Inflammatory macrophage treated with lipopolysaccharide for 1 hour (primary cell): ENCODE measurements at places on chromosomes 12 and 14.

- DNase-seq = no peak
Measured at GRCh38 chr14:102074415-102074964, 12.4 kb downstream of the HSP90AA1 start.

GRCh38 chr14:75392686-75393641 is 34.9 kb upstream of the JDP2 start:
- DNase-seq = no peak

DNA sequence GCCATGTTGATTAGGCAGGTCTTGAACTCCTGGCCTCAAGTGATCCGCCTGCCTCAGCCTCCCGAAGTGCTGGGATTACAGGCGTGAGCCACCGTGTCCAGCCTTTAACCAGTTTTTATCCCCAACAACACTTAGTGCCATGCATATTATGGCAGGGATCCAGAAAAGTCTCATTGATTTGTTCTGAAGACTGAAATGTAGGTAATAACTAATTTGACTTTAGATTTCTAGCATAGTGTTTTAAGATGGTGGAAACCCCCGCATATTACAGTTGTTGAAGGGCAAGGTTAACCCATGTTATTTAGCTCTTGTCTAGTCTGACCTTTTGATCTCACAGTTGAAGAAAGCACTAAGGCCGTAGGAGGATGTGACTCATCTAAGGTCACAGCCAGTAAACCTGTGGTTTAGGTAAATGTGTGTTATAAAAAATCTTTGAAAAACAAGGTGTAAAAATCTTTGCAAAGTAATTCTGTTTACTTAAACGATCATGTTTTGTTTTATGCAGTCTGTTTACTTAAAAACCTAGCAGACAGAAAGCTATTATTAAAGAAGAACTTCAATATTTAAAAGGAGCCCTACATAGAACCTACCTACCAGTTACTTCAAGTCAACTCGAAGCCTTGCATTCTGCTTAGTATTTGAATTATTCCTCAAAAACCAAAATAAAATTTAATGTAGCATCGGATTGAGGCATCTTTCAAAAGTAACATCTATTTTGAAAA is 24.8 kb downstream of the BICDL1 start:
- no peak for DNase-seq

- DNase-seq = no peak
Measured at GRCh38 chr14:24458736-24459135, 16.2 kb upstream of the SDR39U1 start.

- no peak for DNase-seq
Measured at GRCh38 chr14:91125271-91125660, 11.4 kb downstream of the DGLUCY start.

GRCh38 chr12:5247144-5247543 is 184.8 kb upstream of the NTF3 start:
- DNase-seq = no peak

DNA sequence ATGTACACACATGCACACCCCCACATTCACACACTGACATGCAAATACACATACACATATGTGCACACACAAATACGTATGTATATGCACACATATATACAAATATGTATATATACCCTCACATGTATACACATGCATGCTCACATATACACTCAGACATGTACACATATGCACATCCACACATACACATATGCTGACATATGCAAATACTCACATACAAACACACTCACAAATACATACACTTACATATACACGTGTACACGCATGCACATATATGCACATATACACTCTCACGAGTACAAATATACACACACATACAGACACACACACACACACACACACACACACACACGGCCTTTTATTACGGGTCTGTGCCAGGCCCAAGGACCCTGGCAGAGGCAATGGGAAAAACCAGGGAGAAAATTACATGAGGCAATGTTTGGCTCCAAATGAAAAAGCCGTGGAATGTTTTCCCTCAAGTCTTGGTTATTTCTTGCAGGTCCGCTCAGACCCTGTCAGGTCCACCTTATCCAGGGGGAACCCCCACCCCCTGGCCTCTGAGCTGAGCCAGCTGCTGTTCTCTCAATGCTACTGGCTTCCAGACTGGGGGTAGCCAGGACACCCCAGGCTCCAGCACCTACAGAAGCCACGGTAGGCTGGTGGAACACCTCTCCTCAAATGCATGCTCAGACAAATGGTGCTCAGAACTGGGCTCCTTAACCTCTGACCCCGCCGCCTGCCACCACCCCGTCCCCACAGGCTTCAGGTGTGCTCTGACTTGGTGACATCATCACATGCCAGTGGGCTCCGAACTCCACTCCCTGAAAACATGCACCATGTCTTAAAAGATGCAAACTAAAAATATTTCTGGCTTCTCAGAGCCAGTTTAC is 54.7 kb downstream of the BCL11B start:
- no peak for DNase-seq

- DNase-seq = no peak
Measured at GRCh38 chr14:63524537-63525155, 18.5 kb downstream of the PPP2R5E start.

DNA sequence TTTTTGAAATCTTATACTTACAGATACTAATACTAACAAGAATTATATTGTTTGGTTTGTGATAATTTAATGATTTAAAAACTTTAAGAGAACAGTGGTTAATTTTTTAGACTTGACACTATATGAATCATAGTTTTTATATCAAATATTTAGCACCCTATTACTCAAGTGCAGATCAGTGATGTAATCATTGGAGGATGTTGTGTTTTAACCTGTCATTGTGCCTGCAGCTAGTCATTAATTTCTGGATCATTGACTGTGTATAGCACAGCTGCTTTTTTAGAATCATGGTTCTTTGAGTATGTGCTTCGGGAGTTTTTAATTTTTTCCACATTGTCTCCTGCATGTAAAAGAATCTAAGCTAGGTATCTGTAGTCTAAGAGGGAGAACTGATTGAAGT is 17.3 kb downstream of the ARID4A start:
- DNase-seq = no peak

DNA sequence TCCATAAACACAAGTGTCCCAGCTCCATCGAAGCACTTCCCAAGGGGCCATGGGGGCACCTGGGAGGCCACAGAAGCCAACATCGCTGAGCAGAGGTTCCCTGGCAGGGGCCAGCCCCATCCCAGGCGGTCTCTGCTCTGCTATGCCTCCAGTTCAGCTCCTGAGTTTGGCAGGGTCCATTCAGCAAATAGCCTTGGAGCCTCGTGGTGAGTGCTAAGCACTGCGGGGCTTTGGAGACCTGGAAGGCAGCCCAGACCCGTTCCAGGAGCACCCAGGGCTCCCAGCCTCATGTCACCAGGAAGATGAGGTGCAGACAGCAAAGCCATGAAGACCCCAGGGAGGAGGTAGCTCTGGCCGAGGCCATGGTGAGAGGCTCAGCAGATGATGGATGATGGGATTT is 109.5 kb downstream of the LGMN start:
- no peak for DNase-seq

- no peak for DNase-seq
Measured at GRCh38 chr14:104545942-104546501, 33.5 kb upstream of the C14orf180 start.

DNA sequence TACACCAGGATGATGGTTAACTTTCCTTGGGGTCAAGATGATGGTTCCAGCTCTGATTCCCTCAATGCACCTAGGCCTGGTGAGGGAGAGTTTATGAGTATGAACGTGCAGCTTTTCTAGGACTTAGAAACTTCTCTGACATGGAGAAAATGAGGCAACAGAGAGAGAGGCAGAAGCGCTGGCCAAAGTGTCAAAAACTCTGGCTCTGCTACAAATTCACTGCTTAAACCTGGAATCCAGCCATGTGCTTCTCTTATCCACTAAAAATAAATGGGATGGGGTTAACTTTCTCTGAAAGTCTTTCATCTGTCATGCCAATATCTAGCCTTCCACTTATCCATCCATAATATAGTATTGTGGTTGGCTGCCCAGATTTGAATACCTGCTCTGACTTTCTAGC is 568.7 kb downstream of the MED13L start:
- DNase-seq = no peak

DNA sequence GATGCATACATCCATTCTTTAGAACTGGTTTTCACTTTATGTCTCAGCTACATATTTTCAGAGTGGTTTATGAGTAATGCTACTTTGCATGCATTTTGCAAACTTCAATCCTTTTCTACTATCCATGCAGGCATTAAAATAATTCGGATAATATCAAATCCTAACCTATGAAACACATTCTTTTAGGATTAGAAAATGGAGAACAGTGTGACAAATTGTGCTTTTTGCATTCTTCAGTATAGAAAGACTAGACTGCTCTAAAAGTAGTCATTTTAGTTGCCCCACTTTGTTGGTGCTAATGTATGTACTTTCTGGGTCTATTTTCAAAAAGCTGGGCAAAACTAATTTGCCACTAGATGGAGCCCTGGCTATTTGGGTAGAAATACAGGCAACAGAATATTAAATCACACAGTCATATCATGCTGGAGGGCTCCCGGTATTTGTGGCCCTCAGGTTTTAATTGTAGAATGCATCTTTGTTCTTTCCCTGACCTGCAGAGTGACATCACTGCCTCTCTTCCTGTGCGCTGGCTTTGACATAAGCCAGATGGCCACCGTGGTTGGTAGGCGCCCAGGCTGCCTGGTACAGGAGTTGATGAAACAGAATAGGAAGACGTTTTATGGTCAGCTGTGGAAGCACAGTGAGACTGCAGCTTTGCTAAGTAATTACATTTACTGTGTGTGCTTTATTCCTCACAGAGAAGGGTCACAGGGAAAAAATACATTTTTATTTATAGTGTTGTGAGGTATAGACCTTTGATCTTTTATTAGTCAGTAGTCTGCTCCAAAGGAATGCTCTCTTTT is 28.1 kb downstream of the MSRB3 start:
- DNase-seq = peak; percentile 19

DNA sequence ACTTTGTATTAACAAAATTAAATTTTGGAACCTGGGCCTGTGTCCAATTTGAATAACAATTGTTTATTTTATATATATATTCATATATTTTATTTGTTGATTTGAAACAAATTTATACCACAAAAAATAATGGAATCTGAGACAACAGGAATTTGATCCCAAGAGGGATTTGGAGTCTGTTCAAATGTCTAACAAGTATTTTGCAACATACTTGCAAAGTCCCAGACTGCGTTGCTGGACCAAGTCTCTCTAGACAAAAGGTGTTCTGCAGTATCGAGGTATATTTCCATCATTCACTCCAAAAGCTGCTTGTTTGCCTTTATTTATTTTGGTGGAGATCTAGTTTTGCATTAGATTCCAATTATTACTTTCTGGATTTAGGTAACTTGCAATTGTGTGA is 68.7 kb upstream of the PTPRR start:
- no peak for DNase-seq

GRCh38 chr14:99188731-99189191 is 83.2 kb downstream of the BCL11B start:
- DNase-seq = no peak

DNA sequence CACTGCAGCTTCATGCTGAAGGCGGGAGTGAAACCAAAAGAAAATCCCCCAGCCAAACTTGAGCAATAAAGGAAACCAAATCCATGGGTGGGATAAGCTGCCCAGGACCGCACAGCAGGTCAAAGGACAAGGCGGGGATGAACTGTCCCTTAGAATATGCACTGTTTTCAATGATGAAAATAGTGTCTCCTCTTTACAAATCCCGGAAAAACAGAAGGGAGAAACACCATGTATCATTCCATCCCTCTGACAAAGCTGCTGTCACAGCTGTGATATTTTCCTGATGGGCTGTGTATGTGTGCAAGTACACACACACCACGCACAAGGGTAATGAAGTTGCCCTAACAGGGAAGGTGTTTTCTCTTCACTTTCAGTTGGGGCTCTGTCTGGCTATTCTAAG is 70.3 kb downstream of the ACTN1 start:
- peak; percentile 97 for DNase-seq
